HCEC 1CT (cell line): ENCODE measurements at places on chromosomes 7 and 10.

GRCh38 chr7:21718391-21718790 is 175.6 kb downstream of the DNAH11 start:
- no peak for DNase-seq

GRCh38 chr10:17316488-17317170 is 88.6 kb downstream of the VIM start:
- no peak for DNase-seq

DNA sequence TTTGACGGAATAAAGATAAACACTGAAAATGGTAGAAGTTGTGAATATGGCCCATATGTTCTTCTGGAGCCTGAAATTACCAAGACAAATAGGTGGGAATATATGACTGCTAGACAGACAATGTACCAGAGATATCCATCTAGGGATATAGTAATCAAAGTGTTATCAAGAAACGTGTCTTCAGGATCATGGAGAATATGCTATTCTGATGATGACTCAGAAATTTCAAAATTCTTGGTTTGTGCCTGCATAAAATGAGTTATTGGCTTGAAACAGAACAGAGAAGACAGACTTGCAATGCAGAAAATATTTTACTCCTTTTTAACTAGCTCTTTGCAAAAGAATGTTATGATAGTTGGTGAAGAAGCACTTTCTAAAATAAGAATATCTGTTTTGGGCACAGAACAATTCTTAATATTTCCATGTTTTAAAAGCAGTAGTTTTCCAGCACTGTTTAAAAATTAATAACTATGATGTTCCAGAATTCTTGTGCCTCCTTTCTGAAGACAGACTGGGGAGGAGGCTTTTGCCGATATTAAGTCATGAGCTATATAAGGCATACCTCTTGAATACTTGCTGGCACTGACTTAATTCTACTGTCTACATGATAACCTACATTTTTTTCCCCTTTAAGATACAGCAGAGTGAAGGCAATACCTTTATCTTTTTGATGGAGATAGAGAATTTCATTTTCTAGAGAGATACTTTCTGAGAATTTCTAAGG is 34.4 kb upstream of the CABCOCO1 start:
- peak; percentile 81 for DNase-seq

DNA sequence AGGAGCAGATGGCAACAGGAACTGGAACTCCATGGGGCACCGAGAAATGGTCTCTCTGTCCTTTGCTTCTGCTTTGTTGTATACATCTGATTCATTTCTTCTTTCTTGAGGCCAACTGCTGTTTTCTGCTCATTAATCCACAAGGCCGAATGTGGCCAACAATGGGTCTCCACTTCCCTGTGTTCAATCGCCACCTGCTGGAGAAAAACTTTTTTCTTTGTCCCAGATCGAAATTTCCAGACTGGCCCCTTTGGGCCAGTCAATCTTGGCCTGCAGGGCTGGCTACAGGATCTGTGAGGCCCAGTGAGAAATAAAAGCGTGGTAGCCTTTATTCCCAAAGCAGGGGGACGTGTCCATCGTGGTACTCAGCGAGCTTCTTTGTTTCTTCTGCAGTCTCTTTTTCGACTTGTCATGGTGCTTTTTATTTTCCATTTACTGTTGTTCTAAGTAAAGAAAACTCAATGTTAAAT is 58.8 kb downstream of the PARP12 start:
- DNase-seq: peak; percentile 67

- DNase-seq: no peak
Observed at GRCh38 chr10:129652521-129653201, 185.6 kb downstream of the MGMT start.

DNA sequence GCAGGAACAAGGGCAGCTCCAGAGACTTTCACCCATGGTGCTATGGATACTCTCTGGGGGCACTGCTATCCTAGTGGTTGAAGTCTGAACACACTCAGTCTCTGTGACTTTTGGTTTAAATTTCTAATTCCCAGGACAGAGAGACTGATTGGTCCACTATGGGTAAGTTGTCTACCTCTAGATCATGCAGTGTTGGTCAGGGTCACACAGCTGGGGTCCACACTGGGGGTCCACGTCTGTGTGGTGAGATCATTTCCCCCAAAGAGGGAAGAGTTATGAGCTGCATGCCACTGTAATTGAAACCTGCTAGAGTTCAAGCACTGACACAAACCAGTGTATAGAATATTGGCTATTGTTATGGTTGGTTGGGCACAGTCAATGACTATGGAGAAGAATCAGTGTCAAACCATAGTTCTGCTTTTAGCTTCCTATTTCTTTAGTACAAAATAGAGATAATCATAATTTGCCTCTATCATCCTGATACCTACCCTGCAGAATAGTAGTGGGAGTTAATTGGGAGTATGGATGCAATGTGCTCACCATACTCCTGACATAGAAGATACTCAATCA is 101.6 kb downstream of the PRTFDC1 start:
- DNase-seq: no peak

- DNase-seq: no peak
Observed at GRCh38 chr10:73357821-73358220, 843 bp downstream of the CFAP70 start.

GRCh38 chr7:114889646-114890285 is 32.1 kb upstream of the MDFIC start:
- peak; percentile 99 for DNase-seq

DNA sequence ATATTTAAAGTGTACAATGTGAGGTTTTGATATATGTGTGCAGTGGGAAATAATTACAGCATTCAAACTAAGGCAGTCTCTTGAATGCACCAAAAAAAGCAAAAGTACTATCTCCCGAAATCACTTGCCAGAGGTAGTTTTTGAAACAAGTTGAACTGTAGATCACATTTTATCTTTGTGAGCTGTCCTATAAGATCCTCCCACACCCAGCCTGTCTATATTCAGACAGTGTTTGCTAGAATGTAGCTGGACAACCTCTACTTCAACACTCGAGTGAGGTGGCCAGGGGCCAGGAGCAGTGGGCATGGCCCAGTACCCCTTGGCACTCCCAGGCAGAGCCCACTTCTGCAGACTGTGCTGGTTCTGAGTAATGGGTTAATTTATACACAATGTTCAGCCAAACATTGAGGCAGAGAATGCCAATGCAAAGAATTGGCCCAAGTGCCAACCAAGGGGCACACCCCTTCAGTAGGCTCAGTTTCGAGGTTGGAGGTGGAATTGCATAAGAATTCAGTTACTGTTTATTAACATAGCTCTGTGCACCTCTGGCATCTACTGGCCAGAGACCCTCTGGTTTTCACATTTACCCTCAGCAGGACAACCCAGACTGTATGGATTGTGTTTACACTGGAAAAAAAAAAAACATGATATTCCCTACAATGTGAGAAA is 70.5 kb downstream of the AHR start:
- DNase-seq: no peak
